ENCODE measurements at places on chromosomes 3 and 15. TPM values are rescaled to one million over a fixed set of nuclear protein-coding genes. Genes with fewer than 3 reads are reported as not detected.

Gene GCHFR
- 8.1 TPM for total RNA-seq

Gene ZKSCAN7
- not detected for total RNA-seq

Gene PATL2
- total RNA-seq = 0.33 TPM

Gene DLL4
- 0.51 TPM for total RNA-seq

Gene SERINC4
- total RNA-seq = 0.12 TPM

Gene SCG5
- total RNA-seq = 2.2 TPM

Gene ECE2
- total RNA-seq = not detected

Gene PLA2G4D
- not detected for total RNA-seq

Gene ANKRD34C
- not detected for total RNA-seq

Gene RHCG
- 42.7 TPM for total RNA-seq

Measured in A549 treated with DMSO at 1 μM for 4 hours (cell line).